ENCODE measurements at places on chromosomes 6 and 20.

GRCh38 chr6:121382467-121383121 lies 48.3 kb upstream of the TBC1D32 start:
- DNase-seq = no peak

GRCh38 chr6:91278416-91278815 lies 691.5 kb upstream of the MAP3K7 start:
- no peak for DNase-seq

- no peak for DNase-seq
Observed at GRCh38 chr20:13817342-13817741, 32.5 kb downstream of the NDUFAF5 start.

DNA sequence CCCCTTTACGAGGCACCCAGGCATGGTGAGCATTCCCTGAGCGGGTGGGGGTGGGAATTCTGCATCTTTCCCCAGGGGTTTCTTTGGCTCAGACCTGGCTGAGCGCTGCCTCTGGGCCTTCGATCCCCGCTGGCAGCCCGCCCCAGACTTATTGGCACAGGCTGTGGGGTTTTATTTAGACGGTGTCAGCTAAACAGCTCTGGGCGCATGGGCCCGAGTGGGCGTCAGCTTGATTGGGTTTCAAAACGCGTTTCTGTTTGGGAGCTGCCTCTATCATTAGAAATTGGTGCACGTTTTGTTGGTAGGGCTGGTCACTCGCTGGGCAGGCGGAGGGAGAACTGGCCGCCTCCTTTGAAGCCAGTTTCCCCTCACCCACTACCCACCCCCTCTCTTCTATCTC lies 21.0 kb downstream of the PMEPA1 start:
- no peak for DNase-seq

DNA sequence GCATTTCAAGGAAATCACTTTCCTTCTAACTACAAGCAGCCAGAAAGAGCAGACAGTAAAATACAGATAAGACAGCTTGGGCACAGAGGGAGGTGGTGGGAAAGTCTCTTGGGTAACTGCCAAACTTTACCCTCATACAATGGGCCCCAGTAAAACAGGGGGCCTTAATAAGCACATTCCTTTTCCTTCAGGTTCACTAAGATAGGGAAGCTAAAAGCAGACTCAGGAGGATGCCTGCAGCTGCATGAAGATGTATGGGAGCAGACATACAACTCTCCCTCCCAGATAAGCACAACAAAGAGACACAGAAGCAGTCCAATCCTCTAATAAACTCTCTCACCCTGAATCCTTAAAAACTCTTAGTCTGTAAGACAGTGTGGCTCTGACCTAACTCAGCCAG lies 49.0 kb downstream of the SIM1 start:
- DNase-seq = no peak

DNA sequence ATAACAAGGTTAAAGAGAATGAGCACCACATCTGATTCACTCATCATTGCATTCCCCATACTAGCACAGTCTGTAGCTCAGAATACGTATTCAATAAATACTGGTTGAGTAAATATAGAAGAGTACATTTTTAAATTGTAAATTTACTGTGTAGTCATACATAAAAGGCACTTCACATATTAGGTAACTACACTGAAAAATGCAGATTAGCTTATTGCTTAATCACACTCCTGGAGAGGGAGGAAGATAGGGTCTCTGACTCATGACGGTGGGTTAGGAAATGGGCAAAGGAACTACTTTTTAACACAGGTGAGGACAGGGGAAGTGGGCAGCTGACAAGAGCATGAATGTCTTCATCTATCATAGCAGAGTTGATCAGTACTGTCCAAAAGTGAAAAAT lies 133.2 kb downstream of the TBC1D32 start:
- DNase-seq = no peak

DNA sequence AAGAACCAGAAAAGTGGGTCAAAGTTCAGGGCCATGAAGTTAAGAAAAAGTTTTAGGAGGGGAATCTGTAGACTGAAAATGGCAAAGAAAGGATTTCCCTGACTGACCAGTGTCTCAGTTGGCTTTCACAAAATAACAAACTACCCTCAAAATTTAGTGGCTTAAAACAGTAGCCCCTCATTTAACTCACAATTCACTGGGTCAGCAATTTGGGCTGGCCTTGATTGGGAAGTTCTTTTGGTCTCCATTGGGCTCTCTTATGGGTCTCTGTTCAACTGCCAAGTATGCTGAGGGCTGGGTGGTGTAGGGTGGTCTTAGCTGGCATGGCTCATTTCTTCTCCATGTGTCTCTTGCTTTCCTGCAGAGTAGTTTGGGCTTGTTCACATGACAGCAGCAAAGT lies 161.5 kb downstream of the PLCB4 start:
- DNase-seq = no peak

DNA sequence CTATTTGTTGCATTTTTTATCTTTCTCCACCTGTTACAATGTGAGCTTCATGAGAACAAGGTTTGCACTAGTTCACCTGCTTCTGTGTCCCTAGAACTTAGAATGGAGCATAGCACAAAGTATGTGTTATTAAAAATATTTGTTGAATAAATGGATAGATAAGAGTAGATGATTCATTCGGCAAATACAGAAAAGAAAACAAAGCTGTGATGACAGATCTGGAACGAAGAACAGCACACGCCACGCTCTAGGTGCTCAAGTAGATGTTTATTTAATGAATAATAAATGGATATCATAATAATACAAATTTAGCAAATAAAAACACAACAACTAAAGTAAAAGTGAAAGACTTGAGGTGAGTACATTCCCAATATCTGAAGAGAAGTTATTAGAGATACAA lies 273.1 kb downstream of the HAO1 start:
- no peak for DNase-seq

GRCh38 chr20:2132461-2132901 lies 30.9 kb downstream of the STK35 start:
- DNase-seq = no peak

- no peak for DNase-seq
Observed at GRCh38 chr20:24649787-24650490, 180.5 kb downstream of the SYNDIG1 start.

GRCh38 chr20:16283307-16283706 lies 289.9 kb downstream of the KIF16B start:
- DNase-seq = no peak

DNA sequence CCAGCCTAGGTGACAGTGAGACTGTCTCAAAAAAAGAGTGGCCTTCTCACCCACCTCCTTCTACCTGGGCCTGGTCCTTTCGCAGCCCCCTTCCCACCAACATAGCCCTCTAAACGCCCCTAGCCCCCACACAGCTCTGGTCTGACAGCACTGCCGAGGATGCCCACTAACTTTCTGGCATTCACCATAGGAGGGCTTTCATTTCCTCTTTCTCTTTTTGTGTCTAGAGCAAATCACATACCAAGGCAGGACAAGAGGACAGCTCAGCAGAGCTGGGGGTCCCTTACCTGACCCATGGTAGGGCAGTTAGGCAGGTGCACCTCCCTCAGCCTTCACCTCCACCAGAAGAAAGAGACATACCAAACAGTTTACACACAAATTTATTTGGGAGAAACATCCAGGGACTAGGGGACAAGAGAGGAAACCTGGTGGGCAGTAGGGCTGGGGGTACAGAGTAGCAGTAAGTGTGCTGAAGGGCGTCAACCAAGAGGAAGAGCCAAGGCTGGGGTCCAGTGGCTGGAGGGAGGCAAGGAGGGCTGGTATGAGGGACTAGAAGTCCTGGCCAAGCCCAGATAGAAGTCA lies 4.5 kb downstream of the LY6G5C start:
- no peak for DNase-seq
